Left ventricle myocardium inferior (tissue), 1 donor: ENCODE measurements at places on chromosomes 3 and 15. TPM values are rescaled to one million over a fixed set of nuclear protein-coding genes. Genes with fewer than 3 reads are reported as not detected.

- no peak for DNase-seq
Observed at GRCh38 chr3:155031186-155031585, 48.9 kb upstream of the MME start.

DNA sequence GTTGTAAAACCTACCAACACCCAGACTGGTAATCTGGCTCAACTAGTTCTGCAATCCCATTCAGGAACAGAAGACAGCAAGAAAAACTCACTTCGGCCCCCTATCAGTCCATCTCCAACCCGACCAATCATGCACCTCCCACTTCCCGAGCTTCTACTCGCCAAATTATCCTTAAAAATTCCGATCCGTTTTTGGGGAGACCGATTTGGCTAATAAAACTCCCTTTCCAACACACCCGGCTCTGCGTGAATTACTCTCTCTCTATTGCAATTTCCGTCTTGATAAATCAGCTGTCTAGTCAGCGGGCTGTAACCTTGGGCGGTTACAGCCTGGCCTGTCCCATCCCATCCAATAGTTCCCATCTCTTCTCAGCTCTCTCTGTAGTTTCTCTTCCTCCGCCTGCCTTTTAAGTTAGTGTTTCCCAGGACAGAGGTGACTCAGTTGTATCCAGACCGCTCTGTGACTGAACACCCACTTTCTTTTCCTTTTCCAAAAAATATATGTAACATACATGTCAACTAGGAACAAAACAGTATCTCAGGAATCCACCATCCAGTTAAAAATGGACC is 780 bp upstream of the ACAD9 start:
- no peak for DNase-seq

Gene RHOV
- total RNA-seq, result not detected

Gene PDCD10
- 35.1 TPM for total RNA-seq

Gene CPA3
- 1.4 TPM for total RNA-seq

GRCh38 chr15:64125978-64126377 is 25.6 kb upstream of the SNX22 start:
- no peak for DNase-seq

DNA sequence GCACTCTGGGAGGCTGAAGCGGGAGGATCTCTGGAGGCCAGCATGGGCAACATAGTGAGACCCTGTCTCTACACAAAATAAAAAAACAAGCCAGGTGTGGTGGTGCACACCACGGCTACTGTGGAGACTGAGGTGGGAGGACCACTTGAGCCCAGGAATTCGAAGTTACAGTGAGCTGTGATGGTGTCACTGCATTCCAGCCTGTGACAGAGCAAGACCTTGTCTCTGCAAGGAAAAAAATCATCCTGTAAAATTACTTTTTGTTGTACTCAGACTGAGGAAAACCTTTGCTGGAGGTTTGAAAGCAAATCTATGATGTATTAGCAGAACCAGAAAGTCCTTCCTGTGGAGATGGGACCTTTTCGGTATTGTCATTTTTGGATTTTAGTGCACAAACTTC is 63.3 kb downstream of the ATP1B3 start:
- no peak for DNase-seq
